ENCODE measurements at places on chromosomes 3 and 15. TPM values are rescaled to one million over a fixed set of nuclear protein-coding genes. Genes with fewer than 3 reads are reported as not detected.
A peak's percentile ranks its signal among the peaks of the same experiment; 100 is the strongest.

TIPARP gene
- total RNA-seq: 34.4 TPM

IMPDH2 gene
- 270 TPM for total RNA-seq

CCDC50 gene
- 18.7 TPM for total RNA-seq

ITIH1 gene
- total RNA-seq: 0.12 TPM

ACTRT3 gene
- total RNA-seq: 1.6 TPM

ESYT3 gene
- 0.80 TPM for total RNA-seq

FSTL1 gene
- 15.8 TPM for total RNA-seq

GREM1 gene
- 9.2 TPM for total RNA-seq

MEX3B gene
- total RNA-seq: 0.48 TPM

KLHL40 gene
- not detected for total RNA-seq

ACP3 gene
- 57.5 TPM for total RNA-seq

CCDC191 gene
- total RNA-seq: 1.6 TPM

LRRN1 gene
- 0.44 TPM for total RNA-seq

TATDN2 gene
- total RNA-seq: 16.9 TPM

MGLL gene
- total RNA-seq: 135 TPM

- ATAC-seq: peak; percentile 37
These were observed 170.0 kb downstream of the SEMA6D start for GRCh38 chr15:47887241-47887800.

- peak; percentile 63 for ATAC-seq
These were observed 651 bp downstream of the UBA3 start for GRCh38 chr3:69079269-69080159.

GRCh38 chr15:37098468-37099318, 1.7 kb downstream of the MEIS2 start:
- ATAC-seq: peak; percentile 41

GRCh38 chr15:34335176-34336032, 2.2 kb downstream of the SLC12A6 start:
- no peak for ATAC-seq

DNA sequence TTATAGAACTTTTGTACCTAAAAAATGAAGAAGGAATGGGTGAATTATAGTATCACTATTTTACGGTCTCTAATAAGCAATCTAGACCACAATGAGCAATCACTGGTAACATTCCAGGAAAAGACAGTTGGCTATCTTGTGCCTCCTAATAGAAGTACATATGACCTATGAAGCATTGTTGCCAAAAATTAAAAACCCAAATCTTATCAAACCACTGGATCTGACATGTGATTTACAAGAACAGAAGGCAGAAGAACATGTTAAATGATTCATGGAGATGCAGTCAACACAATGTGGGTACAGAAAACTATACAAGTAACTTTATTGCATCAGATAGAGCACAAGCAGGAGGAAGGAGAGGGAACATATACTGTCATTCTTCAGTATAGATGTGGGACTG, 14.5 kb upstream of the HYKK start:
- ATAC-seq: no peak

DNA sequence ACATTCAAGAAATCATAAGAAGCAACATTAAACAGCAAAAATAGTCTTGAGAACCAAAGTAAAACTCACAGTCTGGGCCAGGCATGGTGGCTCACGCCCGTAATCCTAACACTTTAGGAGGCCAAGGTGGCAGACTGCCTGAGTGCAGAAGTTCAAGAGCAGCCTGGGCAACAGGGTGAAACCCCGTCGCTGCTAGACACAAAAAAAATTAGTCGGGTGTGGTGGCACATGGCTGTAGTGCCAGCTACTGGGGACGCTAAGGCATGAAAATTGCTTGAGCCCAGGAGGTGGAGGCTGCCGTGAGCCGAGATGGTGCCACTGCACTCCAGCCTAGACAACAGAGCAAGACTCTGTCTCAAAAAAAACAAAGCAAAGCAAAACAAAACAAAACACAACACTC, 117.7 kb upstream of the GOLGA6L6 start:
- no peak for ATAC-seq

- no peak for ATAC-seq
These were observed 806.5 kb downstream of the OTOL1 start for GRCh38 chr3:162302983-162303624.

- ATAC-seq: no peak
These were observed 15.9 kb upstream of the ERC2 start for GRCh38 chr3:56484122-56484521.

DNA sequence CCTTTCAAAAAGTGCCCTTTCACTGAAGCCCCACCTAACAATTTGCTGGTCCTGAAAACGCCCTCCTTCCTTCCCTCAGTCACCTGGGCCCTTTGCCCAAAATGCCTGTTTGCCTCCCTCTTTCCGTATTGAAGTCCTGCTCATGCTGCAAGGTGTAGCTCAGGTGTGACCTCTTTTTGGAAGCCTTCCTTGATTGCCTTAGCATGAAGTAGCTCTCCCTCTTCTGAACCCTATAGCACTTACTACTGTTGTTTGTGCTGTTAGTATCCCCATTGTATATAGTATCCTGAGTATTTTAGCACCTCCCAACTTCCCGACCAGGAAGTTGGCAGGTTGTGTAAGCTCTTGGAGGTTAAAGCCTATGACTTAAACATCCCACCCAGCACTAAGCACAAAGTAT, 1.7 kb downstream of the PLS1 start:
- no peak for ATAC-seq

- no peak for ATAC-seq
These were observed 2.1 kb upstream of the DLEC1 start for GRCh38 chr3:38036906-38037305.

DNA sequence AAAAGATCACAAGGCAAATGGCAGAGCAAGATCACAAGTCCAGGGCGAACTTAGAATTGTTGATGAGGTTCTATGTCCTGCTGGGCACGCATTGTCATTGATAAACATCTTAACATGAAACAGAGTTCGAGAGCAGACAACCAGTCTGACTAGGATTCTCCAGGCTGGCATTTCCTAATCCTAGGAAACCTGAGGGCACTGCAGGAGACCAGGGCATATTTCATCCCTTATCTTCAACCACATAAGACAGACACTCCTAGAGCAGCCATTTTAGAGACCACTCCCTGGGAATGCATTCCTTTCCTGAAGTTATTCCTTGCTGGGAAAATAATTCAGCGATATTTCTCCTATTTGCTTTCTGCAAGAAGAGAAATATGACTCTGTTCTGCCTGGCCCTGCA, 1199.9 kb downstream of the SI start:
- ATAC-seq: no peak

- no peak for ATAC-seq
These were observed 162.1 kb upstream of the LRIG1 start for GRCh38 chr3:66662894-66663293.

GRCh38 chr3:36954452-36955134, 9.7 kb upstream of the TRANK1 start:
- ATAC-seq: no peak

DNA sequence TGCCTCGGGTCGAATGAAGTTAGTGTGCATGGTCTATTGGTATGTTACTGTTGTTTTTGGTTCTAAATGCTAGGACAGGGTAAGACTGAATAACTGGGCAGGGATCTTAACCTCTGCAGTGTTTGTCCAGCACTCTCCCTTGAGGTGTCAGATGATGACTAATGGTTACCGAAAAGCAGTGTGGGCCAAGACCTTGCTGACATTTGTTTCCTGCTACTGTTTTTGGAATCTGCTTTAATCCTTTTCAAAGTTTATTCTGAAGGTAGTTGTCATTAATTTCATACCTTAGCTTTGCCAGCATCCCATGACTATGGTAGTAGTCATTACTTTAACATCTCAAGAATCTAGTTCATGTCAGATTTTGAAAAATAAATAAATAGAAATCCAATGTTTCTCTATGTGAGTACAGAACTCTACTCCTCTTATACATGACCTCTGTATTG, 117.0 kb downstream of the P3H2 start:
- ATAC-seq: peak; percentile 93

DNA sequence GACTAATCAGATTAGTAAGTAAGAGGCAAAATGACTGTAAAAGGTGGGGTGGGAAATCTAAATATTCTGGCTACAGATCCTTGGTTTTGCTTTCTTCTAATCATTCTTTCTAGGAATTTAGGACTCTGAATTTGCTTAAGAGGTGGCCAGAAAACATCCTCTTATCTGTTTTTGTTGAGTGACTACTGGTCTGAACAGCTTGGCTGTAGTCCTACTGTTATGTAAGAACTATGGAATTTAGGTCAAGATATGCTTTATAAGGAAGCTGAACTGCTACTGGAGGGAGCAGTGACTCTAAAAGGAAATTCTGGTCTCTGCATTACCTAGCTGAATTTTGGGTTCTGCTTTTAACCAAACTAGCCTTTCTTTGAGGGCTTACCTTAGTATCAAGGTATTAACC, 33.5 kb upstream of the CSPG5 start:
- peak; percentile 31 for ATAC-seq

- ATAC-seq: no peak
These were observed 23.9 kb downstream of the SEC22C start for GRCh38 chr3:42557854-42558253.

DNA sequence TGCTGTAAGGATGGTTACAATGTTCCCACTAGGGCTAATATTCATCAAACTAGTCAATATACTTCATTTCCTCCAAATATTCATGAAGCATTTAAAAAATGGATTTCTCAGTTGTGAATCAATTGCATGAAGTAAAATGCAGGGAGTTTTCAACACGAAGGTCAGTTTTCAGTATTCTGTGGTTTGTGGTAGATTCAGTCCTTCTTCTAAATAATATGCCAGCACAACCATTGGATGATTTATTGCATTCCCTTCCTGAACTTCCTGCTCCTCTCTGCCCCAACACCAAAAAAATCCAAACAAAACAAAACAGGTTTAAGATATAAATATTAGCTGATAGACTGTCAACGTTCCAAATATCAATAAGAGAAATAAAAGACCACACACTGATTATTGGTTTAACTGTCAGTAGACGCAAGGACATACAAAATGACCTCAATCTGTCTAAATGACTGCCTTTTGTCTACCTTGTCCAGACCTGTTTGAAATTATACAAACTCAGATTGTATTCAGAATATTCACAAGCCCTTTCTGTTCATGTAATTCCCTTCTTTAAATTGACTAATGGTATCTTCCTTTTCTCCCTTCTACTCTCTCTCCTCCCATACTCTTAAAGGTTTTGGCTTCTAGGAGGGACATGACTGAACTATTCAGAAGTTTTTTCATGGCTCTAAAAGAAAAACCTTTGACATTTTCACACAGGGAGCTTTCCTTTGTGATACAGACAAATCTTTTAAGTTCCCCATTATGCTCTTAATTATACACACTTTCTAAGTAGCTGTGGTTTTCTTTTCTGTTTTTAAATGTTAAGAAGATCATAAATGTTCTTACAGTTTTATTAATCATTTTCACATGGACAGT, 92.6 kb upstream of the STT3B start:
- ATAC-seq: no peak

GRCh38 chr3:13040361-13041074, 32.7 kb downstream of the IQSEC1 start:
- ATAC-seq: peak; percentile 81

DNA sequence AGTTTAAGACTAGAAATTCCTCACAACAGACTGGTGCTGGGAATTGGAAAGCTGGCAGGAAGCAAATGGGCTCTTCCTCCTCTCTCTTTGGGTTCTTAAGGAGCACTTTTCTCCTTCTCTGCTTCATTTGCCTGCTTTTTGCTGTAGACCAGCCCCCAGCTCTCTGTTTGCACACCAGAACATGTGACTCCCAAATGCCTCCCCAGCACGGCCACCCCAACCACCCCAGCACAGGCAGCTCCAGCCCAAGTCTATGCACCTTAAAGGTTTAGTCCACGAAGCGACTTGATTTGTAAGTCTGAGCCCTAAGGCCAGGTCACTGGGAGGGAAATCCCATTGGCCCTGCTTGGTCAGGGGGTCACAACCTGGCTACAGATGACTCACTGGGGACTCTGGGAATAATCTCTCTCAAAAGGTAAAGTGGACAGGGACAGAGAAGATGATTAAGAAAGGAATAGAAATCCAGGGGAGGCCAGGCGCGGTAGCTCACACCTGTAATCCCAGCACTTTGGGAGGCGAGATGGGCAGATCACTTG, 377.8 kb upstream of the PROK2 start:
- ATAC-seq: no peak

DNA sequence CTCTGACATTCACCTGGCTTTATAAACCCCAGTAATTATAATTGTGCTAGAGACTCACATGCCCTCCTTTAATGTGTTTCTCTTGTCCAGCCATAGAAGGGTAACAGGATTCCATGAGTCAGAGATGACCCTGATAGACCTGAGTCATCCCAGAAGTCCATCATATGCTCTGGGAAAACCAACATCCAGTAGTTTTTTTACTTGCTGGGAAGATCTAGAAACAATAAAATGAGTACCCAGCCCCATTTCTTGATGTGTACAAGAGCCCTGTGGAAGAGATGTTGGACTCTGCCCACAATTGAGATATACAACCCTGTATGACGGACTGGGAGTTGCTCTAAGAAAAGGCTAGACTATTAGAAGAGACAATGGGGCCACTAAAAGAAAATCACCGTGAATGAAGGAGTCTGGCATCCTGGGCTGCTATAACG, 22.4 kb upstream of the THUMPD3 start:
- no peak for ATAC-seq

- peak; percentile 18 for ATAC-seq
These were observed 79.4 kb upstream of the FAM98B start for GRCh38 chr15:38374556-38374955.

DNA sequence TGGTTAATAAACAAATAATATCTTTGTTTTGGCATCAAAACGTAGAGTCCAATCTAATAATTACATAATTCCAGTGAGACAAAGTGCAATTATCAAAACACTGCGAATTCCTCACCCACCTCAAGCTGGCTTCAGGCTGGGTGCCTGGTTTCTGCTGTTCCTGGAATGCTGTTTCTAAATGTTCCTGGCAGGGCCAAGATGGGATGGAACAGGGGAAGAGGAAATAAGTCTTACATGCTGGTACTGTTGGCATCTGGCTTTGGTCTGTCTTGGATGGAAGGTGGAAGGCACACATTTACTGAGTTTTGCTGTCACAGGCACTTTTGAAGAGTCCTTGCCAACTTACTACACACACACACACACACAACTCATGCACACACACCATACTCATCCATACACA, 101.9 kb upstream of the SLCO3A1 start:
- no peak for ATAC-seq

- no peak for ATAC-seq
These were observed 958.7 kb downstream of the AGBL1 start for GRCh38 chr15:87038404-87038803.

- no peak for ATAC-seq
These were observed 74.9 kb downstream of the NTRK3 start for GRCh38 chr15:88181613-88182012.

DNA sequence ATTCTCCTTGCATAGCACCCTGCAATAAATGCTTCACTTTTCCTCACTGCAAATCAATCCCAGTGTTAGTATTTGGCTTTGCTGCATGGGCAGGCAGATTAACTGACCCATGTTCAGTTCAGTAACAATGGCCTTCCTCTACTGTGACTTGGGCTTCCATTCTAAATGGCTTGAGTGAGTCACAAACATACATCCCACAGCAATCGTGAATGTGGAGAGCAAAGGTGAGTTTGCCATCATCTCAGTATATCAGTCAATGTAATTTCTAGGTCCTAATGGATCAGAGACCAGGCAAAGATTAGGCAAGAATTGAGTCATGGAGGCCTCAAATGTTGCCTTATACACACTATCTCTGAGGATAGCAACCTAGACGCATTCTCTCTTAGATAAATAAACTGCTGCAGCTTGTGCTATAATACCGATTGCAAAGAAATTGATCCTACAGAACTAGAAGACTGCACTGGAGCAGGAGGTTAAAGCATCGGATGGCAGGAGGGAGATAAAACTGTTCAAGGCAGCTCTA, 8.3 kb upstream of the ATP8B4 start:
- ATAC-seq: no peak

Measured in esophagus mucosa (tissue), 1 donor.